GM12878 (cell line): ENCODE measurements at places on chromosomes 1 and 21.

DNA sequence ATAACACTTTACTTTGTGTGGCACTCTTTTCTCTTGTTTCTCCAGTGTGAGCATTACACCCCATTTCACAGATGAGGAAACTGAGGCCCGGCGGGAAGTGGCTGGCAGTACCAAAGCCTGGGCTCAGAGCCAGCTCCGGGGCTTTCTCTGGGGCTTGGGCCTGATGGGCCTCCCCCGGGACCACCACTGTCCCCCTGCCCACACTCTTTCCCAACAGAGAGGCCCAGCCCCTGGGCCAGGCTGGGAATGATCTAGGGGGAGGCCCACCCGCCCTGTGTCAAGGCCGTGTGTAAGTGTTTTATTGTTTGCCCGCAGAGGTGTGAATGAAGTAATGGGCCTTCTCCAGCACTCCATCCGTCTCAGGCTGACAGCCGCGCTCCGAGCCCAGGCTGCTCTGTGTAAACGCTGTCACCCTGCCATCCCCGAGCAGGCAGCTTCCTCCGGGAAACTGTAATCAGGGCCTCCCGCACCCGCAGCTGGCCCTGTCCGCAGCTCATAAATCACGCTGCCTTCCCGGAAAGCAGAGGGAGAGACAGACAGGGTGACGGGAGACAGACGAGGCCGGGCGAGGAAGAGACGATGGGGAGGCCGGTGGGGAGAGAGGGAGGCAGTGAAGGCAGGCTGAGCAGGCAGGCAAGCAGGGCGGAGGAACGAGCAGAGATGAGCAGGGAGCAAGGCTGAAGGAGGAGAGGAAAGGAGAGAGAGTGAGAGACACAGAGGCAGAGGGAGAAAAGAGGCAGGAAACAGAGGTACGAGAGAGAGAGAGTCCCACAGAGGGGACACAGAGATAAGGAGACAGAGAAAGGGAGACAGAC, 109.7 kb upstream of the ZBTB40 start:
- no peak for DNase-seq

DNA sequence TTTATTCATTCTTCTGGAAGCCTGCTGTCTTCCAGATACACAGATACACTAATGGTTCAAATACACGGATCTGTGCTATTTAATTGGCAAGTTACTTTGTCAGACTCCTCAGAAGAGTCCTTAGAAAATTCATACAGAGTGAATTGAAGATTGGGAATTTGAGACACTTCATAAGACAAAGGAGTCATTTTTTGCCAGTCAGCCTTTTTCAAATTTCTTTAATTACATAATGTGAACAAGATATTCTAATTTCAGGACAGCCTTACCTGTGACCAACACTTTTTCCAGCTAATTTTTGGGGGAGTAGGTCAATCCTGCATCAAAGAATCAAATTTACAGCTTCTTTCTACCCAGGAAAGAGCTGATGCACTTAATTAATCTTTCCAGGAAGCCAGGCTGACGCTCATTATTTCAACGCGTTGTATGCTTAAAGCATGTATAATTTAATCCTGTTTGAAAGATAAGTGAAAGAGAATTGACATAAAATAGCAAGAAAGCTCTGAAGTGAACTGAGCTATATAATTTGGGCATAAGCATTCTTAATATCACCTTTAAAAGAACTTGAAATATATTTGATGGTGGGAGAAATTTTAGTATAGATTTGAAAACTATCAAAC, 12.8 kb upstream of the NRIP1 start:
- DNase-seq = no peak

- DNase-seq = no peak
These were observed 158.8 kb downstream of the CLIC6 start for GRCh38 chr21:34827445-34828235.

DNA sequence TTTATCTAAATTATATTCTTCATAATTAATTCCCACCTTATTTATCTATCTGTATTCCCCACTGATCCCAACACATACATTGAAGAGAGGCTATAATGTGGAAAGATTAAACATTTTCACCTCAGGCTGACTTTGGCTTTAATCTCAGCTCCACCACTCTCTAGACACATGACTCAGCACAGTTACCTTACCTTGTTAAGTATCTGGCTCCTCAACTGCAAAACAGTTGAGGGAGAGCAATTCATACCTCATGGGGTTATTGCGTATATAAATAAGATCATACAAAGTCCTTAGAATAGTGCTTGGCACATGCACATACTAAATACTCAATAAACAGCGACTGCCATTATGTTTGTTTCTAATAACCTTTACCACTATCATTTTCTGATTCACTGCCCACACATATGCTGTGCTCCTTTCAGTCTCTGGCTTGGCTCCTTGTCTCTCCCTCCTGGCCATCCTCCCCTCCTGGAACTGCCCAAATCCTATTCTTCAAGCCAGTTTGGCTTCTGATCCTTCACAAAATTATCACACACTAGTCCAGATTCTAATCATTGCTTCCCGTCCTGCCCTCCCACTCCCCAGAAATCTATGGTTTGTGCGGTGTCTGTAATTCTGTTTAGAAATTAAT, 50.1 kb downstream of the BCL9 start:
- no peak for DNase-seq

DNA sequence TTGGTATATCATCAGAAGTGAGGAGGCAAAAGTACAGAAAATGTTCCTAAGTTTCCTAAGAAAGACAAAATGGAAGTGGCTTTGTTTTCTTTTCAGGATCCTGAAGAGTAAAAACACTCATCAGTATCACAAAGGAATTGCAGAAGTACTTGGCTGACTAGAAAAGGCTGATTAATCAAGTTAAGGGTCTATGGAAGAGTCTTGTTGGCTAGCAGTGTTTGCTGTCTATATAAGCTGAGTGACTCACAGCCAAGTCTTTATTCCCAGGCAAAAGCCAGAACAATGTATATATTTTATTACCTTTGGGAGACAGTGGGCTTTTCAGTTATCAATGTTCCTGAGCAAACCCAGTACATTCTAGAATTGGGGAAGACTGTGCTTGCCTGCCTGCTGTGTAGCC, 777.0 kb downstream of the PLA2G4A start:
- DNase-seq = no peak
